ENCODE measurements at places on chromosomes 2 and 18.

DNA sequence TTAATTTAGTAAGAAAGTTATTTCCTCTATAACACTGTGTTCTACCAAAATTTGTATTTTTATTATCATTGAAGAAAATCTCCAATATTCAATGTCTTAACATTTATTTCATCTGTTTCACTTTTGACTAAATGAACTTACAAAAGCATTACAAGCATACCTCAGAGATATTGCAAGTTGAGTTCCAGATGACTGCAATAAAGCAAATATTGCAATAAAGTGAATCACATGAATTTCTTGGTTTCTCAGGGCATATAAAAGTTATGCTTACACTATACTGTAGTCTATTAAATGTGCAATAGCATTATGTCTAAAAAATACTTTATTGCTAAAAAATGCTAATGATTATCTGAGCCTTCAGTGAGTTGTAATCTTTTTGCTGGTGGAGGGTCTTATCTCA is 78.3 kb downstream of the TTC32 start:
- DNase-seq = no peak

GRCh38 chr2:108927936-108928659 is 60.9 kb downstream of the EDAR start:
- DNase-seq = peak; percentile 70

- DNase-seq = no peak
These were observed 28.6 kb upstream of the CERS6 start for GRCh38 chr2:168427451-168427850.

DNA sequence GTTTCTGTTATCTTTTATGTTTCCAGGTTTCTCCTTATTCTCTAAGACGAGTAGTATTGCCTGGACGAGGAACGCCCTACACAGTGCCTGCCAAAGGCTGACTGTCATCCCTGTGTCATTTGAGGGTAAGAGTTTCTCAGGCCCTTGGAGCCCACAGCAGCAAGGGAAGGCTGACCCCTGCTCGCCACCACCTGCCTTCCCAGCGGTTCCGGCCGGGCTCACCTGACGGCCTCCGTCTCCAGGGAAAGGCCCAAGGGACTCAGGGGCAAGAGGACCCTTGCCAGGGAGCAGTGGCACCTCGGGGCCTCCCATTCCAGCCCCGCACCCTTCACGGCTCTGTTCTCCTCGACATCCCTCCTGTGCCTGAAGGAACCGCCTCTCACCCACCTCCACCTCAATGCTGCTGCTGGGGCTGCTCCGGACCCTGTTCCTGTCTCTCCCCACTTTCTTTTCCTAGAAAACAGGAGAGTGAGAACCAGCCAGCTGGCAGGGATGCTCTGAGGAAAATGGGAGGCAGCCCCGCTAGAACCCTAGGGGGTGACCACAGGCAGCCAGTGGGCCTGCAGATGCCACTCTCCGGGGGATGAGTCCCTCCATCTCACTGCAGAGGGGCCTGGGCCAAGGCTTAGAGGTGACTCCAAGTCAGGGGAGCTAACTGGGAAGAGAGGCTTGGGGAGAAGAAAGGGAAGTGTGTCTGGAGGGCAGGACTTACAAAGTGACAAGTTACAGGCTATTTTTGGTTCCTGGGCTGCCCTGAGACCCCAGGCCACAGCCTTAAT is 1.9 kb downstream of the LIMS2 start:
- no peak for DNase-seq

DNA sequence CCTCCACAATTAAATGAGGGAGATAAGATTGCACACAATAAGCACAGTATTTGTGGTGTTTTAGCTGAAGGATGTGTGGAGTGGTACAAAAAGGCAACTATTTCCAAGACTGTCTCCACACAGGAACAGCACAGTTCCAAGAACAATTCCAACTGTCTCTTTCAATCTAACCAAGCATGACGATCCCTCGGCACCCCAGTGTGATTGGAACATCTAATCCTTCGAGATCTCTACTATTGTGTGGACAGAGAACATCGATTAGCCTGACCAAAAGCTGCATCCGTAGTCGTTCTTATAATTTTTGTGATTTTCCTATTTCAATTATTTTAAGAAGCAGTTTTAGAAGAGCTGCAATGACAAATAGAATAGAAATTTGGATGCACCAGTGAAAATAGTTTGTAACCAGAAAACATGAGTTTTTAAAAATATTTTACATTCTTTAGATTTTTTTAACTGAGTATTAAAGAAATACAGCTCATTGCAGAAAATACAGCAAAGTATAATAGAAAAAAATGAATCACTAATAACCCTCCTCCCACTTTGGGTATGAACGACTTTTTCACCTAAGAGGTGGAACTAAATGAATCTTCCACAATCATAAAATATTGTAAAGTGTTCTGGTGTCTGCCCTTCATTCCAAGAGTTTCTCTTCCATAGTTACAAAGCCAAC is 76.4 kb upstream of the CABLES1 start:
- no peak for DNase-seq

DNA sequence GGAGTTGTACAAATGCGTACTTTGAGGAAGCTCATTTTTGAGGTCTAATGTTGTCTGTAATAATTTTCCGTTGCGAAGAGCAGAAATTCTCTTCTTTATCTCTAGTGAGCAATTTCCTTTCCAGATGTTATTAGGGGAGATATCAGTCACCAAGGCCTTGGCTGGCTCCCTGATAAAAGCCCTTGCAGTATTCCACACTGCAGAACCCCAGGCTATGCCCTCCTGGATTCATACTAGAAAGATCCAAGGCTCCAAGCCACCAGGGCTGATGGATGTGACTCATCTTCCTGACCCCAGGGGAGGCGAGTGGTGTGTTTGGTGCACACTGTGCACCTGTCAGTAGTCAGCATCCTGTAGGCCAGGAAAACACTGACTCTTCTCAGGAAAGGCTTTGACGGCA is 34.7 kb downstream of the INO80C start:
- DNase-seq = no peak

- no peak for DNase-seq
These were observed 321.5 kb upstream of the NT5C1B start for GRCh38 chr2:18910843-18911242.

- DNase-seq = no peak
These were observed 130.8 kb downstream of the SMAD7 start for GRCh38 chr18:48819781-48820482.

DNA sequence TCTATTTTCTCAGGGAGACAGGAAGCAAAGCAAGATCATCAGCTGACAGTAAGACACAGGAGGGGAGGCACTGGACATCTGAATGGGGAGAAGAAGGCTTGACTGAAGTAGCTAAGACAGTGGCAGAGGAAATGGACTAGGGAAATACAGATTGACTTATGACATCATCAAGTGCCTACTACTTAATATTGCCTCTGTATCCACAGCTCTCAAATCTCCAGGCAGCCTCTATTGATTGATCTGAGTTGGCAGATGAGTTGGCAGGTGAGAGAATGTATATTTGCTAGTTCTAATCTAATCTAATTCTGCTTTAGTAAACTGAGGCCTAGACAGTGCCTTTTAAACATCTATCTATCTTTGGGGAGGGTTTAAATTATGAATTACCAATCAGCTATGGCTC is 242.1 kb downstream of the SLC8A1 start:
- DNase-seq = no peak

- no peak for DNase-seq
These were observed 121.7 kb downstream of the INO80D start for GRCh38 chr2:205964111-205964761.

DNA sequence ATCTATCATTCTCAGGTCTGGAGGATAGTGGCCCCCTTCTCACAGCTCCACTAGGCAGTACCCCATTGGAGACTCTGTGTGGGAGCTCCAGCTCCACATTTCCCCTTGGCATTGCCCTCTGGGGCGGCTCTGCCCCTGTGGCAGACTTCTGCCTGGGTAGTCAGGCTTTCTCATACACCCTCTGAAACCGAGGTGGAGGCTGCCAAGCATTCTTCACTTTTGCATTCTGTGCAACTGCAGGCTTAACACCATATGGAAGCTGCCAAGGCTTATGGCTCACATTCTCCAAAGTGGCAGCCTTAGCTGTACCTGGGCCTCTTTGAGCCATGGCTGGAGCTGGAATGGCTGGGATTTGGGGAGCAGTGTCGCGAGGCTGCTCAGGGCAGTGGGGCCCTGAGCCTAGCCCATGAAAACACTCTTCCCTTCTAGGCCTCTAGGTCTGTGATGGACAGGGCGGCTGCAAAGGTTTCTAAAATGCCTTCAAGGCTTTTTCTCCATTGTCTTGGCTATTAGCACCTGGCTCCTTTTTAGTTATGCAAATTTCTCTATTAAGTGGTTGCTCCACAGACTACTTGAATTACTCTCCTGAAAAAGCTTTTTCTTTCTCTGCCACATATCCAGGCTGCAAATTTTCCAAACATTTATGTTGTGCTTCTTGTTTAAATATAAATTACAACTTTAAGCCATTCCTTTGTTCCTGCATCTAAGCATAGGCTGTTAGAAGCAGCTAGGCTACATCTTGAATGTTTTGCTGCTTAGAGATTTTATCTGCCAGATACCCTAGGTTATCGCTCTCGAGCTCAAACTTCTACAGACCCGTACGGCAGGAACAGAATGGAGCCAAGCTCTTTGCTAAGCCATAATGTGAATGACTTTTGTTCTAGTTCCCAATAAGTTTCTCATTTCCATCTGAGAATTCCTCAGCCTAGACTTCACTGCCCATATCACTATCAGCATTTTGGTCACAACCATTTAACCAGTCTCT is 206.5 kb downstream of the CPS1 start:
- no peak for DNase-seq

DNA sequence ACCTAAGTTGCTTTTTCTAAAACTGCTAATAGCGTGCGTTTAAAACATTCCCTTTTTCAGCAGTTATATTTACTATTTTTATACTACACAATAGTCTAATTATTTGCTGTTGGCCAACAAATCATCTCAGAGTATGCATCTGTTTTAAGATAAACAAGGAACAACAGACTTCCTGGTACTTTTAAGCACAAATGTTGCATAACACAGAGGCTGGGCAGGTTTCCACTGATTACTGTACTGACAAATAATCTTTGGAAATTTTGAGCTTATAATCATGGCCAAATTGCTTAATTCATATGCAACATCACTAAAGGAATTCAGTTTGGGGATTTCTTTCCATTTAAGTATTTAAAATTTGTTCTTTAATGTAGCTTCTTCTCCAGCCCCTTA is 737.4 kb upstream of the SALL3 start:
- no peak for DNase-seq

DNA sequence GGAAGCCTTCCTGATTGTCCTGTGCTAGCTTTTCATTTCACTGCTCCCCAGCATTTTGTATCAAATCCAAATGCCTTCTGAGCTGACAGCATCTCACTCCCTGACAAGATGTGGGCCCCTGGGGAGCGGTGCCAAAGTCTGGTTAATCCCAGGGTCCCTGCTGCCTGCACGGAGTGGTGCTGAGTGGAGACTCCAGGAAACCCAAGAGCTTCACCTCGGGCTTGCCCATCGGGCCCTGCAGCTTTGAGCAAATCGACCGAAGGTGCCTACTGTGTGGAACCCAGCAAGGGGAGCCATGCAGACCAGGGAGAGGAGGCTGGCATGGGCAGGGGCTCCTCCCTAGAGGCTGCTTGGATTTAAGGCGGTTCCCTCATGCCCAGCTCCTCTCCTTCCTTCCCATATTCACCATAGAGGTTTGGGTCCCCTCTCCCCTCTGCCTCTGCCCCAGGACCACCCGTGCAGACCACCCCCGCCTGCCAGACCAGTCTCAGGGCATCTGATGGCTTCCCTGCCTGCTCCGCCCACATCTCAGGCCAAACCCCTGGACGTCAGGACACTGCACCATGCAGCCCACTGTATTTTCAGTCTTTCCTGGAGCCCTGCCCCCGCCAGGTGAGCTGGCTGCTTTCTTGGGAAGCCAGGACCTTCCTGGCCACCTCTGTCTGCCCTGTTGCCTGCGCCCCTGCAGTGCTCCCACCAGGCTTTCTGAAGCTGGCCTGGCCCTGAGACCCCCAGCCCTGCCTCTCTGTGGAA is 37.8 kb downstream of the RRM2 start:
- no peak for DNase-seq

- no peak for DNase-seq
These were observed 750.8 kb upstream of the KLHL29 start for GRCh38 chr2:22634167-22634566.

- no peak for DNase-seq
These were observed 516.4 kb downstream of the ZEB2 start for GRCh38 chr2:144003460-144004075.

- DNase-seq = no peak
These were observed 34.7 kb downstream of the TFPI start for GRCh38 chr2:187519419-187520120.

GRCh38 chr2:38945372-38945771 is 55.7 kb downstream of the ARHGEF33 start:
- DNase-seq = no peak

DNA sequence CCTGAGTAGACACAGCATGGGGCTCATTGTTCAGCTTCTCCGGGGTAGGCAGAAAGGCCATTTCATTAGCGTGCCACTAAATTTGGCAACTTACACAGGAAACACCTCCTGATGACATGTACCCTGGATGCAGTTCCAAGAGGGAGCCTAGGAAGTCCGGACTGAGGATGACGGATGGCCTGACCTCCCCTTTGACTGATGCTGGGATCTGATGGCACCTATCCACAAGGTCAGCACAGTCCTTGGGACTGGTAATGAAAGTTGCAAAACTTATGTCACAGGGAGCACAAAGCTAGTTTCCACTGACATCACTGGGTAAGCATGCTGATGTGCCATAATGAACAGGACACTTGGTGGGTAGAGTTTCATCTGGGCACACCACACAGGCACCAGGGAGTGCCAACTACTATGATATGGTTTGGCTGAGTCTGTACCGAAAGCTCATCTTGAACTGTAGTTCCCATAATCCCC is 126.7 kb upstream of the ARL4C start:
- DNase-seq = no peak

GRCh38 chr2:184203661-184204060 is 394.7 kb upstream of the ZNF804A start:
- DNase-seq = no peak

- DNase-seq = no peak
These were observed 105.7 kb downstream of the MAP2 start for GRCh38 chr2:209529579-209529978.

DNA sequence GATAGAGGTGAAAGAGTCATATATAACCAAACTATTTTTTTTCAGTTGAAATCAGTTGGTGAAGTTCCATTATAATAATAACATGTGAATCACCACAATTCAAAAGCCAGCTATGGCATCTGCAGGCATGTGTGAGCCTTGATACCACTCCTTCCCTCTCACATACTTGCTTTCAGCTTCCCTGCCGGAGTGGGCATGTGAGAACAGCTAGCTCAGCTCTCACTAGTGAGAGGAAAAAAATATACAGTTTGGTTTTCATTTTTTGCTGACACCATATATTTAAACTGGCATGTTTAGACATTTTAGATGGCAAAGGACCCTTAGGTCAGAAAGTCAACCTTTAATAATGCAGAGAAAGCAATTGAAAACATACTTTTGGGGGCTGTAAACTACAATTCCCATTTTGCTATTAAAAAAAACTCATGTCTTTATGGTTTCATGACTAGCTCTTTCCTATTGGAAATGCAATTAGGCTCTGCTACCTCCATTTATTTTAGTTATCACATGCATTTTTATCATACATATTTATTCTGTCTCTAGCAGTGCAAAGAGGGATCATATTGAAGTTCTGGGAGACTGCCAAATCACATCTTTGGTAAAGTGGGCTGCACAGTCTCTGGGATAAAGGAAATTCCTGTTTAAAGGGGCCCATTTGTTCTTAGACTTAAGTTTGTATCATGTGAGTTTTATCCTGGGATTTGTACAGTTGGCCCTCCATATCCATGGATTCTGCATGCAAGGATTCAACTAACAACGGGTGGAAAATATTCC is 33.2 kb upstream of the SLC40A1 start:
- peak; percentile 53 for DNase-seq

- peak; percentile 63 for DNase-seq
These were observed 201.4 kb downstream of the SOCS6 start for GRCh38 chr18:70489986-70490933.

Data from SK-MEL-5 (cell line).